ENCODE measurements at places on chromosomes 13 and 19. TPM values are rescaled to one million over a fixed set of nuclear protein-coding genes. Genes with fewer than 3 reads are reported as not detected.

DNA sequence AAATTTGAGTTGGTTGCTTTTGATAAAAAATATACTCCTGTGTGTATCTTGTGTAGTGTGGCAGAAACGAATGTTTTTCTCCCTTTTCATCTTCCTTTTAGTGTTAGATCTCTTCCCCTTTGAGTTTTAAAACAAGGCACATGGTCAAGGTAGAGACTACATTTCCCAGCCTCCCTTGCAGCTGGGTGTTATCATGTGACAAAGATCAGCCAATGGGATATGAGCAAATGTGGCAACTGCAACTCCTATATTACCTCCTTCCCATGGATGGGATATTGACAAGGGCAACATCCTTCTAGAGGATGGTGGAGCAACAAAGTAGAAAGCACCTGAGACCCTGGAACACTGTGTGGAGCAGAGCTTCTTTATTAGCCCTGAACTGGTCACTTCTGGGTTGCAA lies 42.4 kb downstream of the ADGRE3 start:
- peak; percentile 2 for DNase-seq

GRCh38 chr13:105329359-105329758 lies 1206.1 kb downstream of the EFNB2 start:
- no peak for DNase-seq

GRCh38 chr13:37997641-37998040 lies 128.1 kb upstream of the TRPC4 start:
- no peak for DNase-seq

DNA sequence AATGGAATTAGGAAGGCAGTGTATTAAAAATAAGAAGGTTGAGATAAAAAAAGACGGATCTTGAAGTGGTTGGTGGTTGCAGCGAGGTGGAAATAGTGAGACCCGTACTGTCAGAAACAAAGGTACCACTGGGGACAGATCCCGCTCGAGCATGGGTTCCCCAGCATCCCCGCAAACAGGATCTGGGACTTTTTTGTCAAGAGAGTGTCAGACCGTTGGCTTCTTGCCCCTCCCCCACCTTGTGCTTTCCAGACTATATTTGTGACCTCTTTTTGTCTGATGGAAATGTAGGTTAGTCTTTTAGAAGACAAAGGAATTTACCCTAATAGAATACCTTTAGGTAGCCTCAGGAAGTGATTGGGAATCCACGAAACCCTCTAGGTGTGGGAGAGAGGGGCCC lies 4.2 kb downstream of the GATAD2A start:
- DNase-seq: no peak

DNA sequence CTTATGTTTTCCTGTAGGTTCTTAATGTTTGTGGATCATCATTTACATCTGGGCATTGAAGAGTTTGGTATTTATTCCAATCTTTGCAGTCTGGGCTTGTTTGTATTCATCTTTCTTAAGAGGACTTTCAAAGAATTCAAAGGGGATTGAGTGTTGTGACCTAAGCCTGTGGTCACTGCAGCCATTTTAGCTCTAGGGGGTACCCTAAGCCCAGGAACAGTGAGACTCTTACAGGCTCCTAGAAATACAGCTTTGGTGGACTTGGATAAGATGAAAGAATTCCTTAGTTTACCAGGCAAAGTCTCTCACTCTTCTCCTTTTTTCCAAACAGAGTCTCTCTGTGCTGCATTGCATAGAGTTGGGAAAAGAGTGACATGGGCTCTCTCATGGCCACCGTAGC lies 2539.0 kb upstream of the PCDH20 start:
- no peak for DNase-seq

Gene ZNF99
- total RNA-seq: not detected

Gene ZNF558
- 25.3 TPM for total RNA-seq

Gene CYP2F1
- total RNA-seq: not detected

Gene OPA3
- total RNA-seq: 9.6 TPM

DNA sequence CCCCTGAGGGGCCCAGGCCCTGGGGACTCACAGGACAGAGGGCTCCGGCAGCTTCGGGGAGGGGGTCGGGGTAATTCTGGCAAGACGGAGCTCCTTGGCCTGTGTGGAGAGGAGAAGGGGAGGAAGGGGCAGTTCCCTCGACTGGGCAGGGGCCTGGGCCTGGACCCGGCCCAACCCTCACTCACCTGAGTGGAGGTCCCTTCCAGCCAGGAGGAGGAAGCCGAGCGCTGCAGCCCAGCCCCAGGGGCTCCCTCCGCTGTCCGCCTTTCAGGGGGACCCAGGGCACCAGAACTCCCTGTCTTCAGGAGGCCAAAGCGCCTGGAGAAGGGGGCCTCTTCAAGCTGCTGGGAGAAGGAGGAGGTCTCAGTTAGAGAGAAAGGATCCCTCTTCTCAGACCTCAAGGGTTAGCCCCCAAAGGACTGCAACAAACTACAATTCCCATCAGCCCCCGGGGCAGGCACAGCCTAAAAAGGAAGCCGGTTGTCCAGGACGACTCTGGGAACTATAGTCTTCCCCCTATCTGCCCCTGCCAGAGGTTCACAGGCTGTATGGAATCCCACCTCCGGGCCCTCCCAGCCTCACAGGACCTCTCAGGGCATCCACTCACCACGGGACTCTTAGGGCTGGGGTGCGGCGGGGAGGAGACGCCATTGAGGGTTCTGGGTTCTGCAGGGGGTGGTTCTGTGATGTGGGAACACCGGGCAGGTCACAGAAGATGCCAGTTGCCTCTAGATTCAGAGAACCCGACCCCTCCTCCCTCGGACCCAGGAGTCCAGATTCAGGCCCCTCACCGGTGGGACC lies 19.8 kb downstream of the EPS8L1 start:
- no peak for DNase-seq

Gene PSG1
- total RNA-seq: not detected

Gene APOC1
- total RNA-seq: 1.7 TPM

Gene MATK
- total RNA-seq: not detected

Gene PTBP1
- total RNA-seq: 30.9 TPM

DNA sequence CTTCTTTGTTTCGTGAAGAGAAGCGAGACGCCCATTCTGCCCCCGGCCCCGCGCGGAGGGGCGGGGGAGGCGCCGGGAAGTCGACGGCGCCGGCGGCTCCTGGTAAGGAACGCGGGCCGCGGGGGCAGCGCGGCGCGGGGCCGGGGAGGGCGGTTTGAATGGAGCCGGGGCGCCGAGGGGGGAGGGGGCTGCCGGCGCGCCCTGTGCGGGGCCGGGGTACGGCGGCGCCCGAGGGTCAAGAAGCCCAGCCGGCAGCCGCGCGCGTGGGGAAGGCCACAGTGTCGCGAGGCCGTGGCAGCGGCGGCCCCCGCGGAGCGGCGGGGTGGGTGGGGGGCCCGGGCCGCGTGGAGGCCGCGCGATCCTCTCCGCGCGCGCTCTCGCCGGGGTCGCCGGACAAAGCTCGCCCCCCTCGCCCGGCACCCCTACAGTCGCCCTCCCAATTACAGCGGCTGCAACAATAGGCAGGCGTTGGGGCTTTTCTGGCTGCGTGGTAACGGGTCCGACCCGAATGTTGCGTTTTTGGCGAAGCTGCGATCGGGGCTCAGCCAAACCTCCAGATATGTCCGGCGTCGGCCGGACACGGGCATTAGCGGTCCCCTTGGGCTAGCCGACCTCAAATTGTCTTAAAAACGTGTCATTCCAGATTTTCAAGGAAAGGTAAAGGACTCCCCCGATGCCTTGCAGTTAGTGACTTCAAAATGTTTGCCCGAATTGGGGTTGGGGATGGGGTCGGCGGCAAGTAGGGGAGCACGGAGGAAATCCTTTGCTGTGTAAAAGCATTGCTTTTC lies 437 bp downstream of the SMARCA4 start:
- peak; percentile 28 for DNase-seq

GRCh38 chr13:45775401-45775963 lies 73.4 kb downstream of the CBY2 start:
- DNase-seq: no peak

GRCh38 chr13:93140912-93141311 lies 85.7 kb upstream of the GPC6 start:
- DNase-seq: no peak

Data from fibroblast of the aortic adventitia (primary cell).